Fibroblast of skin of left biceps (primary cell): ENCODE measurements at places on chromosomes 6 and 20.
A peak's percentile ranks its signal among the peaks of the same experiment; 100 is the strongest.

DNA sequence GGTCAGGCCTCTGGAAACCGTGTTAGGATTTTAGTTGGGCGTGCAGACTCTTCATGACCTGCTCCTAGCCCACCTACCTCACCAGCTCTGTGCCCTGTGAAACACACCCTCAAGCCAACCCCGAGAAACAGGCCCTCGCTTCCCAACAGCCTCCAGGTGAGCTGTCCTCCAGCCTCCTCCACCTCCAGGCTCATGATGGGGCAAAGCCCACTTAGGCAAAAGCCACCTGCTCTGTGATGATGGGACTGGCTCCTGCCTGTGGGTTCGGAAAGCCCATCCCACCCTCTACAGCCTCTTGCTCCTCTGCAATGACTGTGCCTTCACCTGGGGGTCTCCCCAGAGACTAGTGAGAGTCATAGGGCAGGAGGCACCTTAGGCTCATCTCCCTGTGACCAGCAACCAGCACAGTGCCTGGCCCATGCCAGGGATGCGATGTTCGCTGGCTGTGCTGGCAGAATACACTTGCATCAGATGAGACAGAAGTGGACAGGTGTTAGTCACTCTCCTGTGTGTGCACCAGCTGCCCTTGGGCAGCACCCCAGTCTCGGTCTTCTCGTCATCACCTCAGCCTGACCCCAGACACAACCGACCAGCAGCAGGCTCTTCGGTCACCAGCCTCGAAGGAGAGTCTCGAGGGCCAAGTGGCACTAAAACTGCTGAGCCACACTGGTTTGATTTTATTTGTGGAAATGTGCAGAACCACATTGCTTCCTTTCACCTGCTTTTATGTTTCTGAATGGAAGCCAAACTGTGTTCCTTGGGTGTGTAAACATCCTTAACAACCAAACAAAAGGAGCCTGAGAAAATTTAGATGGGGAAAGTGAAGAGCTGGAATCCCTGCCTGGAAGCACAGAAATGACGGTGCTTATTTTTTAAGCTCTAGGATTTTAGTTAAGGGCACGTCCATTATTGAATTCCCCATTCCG, 10.7 kb downstream of the PXDC1 start:
- DNase-seq, result no peak

DNA sequence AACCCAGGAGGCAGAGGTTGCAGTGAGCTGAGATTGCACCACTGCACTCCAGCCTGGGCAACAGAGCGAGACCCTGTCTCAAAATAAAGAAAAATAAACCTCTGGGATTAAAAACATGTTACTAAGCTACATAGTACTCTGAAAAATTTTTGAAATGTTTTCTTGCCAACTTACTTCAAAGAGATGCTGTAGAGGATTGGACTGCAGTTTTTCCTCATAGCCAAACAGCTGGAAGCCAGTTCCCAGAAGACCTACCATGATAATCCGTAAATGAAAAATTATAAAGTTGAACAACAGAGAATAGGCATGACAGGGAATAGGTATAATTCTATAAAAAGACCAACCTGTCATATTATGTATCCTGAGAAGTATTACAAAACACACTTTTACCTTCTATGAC, 48.0 kb downstream of the RARS2 start:
- no peak for DNase-seq

DNA sequence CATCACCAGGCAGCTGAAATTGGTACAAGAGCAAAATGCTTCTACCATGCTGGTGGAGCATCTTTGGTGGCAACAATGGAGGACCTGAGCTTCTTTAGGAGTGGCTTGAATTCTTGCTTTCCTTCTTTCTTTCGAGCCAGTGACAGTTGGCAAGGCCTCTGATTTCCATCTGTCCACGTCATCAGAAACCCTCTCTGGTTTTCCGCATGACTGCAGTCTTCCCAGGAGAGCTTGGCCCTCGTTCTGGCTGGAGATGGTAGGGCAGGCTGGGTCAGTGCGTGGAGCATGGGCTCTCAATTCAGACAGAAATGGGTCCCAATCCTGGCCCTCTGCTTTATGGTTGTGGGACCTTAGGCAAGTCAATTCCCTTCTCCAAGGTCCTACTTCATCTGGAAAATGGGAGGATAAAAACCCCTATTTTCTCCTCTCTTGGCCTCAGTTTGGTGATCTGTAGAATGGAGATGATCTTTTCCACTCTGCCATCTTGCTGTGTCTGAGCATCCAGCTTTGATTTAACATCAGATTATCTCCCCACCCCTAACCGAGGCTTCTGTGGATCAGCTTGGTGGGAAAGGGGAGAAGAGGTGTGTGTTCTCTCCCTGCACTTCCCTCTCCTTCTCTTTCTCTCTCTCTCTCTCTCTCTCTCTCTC, 3.6 kb upstream of the BPIFB1 start:
- no peak for DNase-seq

DNA sequence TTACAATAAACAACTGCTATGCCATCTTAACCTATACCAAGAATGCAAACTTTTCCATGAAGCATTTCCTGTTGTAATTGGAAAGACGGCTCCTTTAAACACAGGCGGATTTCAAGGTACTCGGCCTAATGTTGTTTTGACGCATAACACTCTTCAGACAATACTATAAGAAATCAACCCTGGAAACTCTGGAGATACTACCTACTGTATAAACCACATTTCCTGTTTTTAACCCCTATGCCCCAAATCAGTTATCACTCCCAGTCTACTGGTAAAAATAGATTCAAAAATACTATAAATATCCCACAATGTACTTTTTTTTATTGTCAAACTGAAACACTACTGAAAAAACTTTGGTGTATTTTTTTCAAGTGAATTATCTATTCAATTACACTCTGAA, 118.1 kb downstream of the IRF4 start:
- no peak for DNase-seq

DNA sequence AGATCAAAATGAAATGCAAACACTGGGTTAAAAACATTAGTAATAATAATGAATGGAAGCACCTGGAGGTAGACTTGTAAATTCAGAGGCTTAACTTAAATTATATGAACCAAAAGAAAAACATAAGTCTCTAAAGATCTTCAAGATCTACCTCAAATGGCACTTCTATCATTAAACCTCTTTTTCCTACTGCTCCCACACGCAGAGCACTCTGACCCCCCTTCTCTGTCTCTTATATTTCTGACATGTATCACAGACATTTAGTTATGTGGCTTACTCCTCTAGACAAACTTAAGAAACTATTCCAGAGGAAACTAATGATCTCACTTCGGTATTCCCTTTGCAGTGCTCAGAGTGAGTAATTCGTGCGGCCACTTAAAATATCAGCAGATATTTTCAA, 1.1 kb downstream of the TBC1D32 start:
- no peak for DNase-seq

GRCh38 chr6:80211286-80211685, 104.8 kb downstream of the BCKDHB start:
- no peak for DNase-seq

- DNase-seq, result no peak
Measured at GRCh38 chr6:98044791-98045470, 761.9 kb upstream of the MMS22L start.

GRCh38 chr20:48478370-48478769, 349.4 kb downstream of the PREX1 start:
- no peak for DNase-seq

- no peak for DNase-seq
Measured at GRCh38 chr6:106803188-106803587, 171.3 kb downstream of the CD24 start.

DNA sequence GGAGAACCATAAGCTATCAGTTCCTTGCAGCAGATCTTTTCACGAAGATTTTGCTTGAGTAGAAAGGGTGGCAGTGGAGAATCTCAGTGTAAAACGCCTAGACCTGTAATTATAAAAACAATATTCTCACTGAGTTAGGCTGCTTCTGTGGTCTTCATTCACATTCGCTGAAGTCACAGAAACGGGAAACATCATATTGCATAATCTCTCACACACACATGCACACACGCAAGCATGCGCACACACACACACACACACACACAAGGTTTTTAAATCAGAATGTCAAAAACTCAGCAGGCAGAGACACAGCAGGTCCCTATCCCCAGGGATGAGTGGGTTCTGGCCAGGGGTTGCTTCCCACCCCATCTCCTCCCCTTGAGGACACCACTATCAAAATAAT, 175.5 kb downstream of the ATXN1 start:
- DNase-seq, result peak; percentile 23

GRCh38 chr6:47836046-47836445, 54.2 kb downstream of the OPN5 start:
- no peak for DNase-seq

- DNase-seq, result no peak
Measured at GRCh38 chr6:9583753-9584352, 831.0 kb downstream of the TFAP2A start.

- no peak for DNase-seq
Measured at GRCh38 chr20:47751449-47751848, 33.8 kb downstream of the SULF2 start.

DNA sequence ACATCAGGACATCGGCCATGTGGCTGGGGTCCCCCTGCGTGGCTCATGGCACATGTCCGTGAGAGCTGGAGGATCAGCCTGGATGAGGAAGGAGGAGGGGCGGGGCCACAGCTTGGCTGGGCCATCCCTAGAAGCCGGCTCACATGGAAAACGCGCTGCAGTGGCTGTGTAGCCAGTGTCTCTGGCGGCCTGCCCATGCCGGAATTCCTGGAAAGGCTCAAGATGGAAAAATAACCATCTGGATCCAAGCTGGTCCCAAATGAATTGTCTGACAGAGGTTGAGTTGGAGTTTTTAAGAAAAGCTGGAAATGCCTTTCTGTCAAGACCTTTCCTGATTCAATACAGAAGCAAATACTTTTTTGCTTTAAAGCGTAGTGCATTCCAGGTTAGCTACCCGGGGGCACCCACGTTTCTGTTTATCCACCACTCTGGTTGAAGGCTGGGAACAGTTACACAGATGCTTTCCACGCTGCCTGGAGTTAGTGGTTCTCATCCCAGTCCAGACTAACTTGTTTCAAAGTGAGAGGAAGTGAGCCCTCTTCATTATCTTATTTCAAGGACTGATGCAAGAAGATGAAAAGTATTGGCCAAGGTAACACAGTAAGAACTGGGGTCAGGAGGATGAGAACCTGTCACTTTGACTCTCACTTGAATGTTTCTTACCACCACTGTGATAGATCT, 99.0 kb downstream of the GMPR start:
- DNase-seq, result peak; percentile 99

DNA sequence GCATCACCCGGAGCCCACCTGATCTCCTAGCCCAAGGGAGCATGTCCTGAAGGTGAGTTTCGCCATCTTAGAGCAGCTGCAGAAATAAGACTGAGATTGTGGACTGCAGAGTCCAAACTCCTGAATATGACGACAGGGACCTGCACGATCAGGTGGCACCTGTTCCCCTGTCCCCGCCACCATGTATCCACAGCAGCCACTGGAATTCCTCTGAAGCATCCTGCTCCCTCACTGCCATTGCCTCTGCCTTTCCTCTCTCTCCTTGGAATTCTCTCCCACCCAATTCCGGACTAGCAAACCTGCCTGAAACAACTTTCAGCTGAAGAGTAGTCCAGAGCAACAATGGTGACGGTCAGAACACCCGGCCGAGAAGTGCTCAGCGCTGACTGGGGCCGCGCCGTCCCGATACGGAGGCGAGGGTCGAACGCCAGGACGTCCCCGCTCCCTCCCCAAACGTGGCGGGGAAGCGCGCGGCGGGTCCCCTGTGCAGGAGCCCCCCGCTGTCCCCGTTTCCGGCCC, 694 bp upstream of the FAM120B start:
- no peak for DNase-seq

GRCh38 chr6:19866985-19867627, 29.9 kb downstream of the ID4 start:
- DNase-seq, result peak; percentile 17

DNA sequence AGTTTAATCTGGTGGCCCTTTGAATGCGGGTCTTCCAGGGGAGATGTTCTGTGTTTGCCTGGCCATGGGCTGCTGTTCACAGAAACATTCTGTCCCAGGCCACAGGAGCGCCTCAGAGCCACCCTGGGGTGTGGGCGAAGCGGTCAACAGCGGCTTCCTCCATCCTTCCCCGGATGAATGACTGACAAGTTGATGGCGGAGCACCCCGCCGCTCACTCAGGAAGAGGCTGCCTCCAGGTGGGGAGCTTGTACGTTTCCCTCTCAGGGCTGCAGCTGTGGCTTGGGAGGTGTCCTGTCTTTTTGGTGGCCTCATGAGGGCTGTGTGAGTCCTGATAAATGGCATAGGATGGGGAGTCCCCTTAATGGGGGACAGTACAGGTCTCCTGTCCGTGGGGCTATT, 178.4 kb downstream of the NRN1 start:
- no peak for DNase-seq

GRCh38 chr20:2293971-2294370, 1.8 kb upstream of the TGM3 start:
- DNase-seq, result no peak
